ENCODE measurements at places on chromosomes 2 and 18.

DNA sequence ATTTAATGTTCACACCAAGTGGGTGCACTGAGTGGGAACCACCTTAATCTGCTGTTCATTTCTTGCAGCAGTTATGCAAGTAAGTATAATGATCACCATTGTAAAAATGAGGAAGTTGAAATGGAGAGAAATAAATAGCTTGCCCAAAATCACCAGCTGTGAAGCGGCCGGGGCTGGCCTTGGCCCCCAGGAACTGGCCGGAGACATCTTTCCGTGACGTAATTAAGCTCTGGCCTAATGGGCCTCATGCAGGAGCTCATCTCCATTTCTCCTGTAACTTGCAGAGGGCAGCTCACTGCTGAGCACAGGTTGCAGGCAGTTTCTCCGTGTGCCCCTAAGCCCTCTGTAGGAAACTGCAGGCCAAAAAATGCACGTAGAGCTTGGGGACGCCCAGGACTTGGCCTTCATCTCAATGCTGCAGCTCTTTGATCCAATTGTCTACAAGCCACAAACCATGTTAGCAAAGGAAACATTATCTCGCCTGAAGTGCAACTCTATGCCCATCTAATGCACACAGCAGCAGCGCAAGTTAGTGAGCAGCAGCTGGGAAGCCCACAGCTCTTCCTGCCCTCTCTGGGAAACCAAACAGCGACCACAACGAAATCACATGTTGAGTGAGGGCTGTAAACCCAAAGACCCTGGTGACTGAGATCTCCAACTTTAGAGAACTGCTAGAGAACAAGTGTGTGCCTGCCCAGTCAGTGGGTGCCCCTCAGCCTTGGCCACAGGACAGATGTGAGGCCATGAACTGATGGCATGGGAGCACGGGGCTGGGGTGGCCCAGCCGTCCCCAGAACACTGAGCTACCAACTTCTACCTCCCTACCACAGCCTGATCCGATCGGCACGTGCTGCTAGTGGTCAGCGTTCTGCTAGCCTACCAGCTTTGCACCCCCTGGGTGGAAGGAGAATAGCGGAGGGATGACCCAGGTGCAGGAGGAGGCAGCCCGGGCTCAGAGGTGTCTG lies 28.8 kb downstream of the APCDD1 start:
- DNase-seq: no peak

DNA sequence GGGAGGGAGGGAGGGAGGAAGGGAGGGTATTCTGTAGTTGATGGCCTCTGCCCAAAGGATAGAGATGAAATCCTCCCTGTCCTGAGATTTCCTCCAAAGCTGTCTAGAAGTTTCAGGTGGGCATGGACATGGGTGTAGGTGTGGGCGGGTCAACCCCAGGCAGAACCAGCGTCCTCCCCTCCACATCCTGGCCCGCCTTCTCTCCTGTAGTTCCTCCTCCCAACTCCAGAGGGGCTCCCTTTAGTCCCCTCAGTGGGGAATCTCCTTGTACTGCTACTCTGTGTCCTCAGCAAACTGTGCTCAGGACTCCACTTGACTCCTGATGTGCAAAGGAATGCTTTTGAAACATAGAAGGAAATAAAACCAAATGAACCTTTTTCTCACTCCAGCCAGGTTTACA lies 88.1 kb downstream of the MRPS9 start:
- no peak for DNase-seq

DNA sequence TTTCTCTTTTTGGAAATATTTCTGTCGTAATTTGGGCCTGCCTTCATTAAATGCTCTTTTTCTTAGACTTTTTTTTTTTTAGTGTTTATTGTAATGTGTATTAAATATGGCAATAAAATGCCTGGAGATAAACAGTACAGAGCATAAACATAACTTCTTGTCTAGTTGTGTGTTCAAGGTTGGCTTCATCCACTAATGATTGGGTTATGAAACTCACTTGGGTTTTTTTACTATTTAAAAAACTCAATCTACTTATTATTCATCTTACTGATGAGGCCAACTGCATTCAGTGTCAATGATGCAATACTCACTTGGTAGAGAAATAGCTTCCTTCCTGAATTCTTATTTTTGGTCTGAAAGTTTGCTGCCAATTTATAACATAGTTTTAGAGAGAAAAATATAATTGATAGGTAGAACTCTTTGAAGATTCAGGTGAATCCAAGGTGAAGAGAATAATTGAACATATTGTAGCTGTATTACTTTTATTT lies 144.2 kb upstream of the NABP1 start:
- no peak for DNase-seq

- DNase-seq: no peak
Measured at GRCh38 chr2:41726364-41726763, 321.5 kb upstream of the PKDCC start.

DNA sequence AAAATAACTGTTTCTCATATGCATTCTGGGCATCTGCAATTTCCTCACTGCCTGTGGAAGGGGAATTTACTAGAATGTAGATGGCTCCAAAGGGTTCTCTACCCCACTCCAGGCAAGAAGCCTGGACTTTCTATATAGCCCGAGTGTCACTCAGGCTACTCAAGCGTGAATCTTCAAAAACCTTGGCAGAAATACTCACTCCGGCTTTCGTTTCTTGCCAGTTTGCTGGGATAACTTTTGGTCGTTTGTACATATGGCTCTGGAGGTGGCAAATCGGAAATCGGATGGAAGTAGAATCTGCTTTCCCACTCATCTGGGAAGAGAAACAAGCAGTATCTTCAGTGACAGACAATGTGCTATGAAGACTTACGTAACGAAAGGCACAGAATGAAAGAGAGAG lies 30.7 kb downstream of the WIPF1 start:
- DNase-seq: no peak

All from esophagus squamous epithelium (tissue), 5 donors.